K562 (cell line): ENCODE measurements at places on chromosomes 16 and 17.

GRCh38 chr17:56499799-56500388 is 93.6 kb upstream of the NOG start:
- DNase-seq = peak; percentile 19

DNA sequence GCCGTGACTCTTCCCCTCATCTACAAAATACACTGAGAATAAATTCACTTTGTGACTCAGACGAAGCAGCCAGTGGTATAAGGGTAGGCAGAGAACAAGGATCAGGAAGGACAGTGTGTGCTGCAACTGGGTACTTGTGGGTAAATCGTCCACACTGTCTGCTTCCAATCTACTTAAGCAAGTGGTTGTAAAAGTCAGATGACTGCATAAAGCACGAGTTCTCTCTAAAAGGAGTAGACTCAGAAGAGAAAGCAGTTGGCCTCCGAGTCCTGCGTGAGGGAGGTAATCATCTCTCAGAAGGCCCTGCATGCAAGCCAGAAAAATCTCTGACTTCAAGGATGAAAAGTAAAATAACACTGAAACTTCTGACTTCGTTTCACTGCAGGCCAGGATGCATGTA is 43.1 kb downstream of the ANKFY1 start:
- DNase-seq = no peak

DNA sequence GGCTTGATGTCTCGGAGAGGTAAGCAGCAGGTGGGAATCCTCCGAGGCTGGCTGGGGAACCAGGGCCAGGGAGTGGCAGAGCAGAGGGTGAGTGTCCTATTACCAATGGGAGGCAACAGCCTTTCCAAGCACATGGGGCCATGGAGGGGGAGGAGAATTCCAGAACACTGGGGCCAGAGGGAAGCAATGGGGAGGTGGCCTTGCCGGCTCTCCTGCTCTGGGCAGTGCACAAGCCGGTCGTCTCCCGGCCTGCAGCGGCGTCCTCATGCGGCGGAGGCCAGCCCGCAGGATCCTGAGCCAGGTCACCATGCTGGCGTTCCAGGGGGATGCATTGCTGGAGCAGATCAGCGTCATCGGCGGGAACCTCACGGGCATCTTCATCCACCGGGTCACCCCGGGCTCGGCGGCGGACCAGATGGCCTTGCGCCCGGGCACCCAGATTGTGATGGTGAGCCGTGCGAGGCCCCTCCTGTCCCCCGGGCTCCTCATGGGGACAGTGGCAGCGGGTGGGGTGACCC is 21.9 kb downstream of the SGSH start:
- no peak for DNase-seq

- no peak for DNase-seq
Observed at GRCh38 chr16:88739977-88740726, 33.8 kb downstream of the CTU2 start.
